SK-N-SH (cell line): ENCODE measurements at places on chromosomes 5 and 9.

- peaks cover 31% of the 10 kb centered on the region; the same call in 1 of the 2 replicates for H3K4me1 ChIP-seq
- DNase-seq, result no peak
- H3K27ac ChIP-seq, result peak overlapping the region; percentile 61
- H3K36me3 ChIP-seq, result peaks cover 17% of the 10 kb centered on the region
Measured at GRCh38 chr9:16425562-16426231, 444.8 kb downstream of the BNC2 start.

GRCh38 chr9:22210936-22211335, 201.8 kb upstream of the CDKN2B start:
- H3K4me1 ChIP-seq, result no peaks in the 10 kb centered on the region; the same call in 1 of the 2 replicates
- H3K36me3 ChIP-seq, result no peaks in the 10 kb centered on the region
- no peak overlapping the region; the same call in 1 of the 2 replicates for H3K4me3 ChIP-seq
- DNase-seq, result no peak

DNA sequence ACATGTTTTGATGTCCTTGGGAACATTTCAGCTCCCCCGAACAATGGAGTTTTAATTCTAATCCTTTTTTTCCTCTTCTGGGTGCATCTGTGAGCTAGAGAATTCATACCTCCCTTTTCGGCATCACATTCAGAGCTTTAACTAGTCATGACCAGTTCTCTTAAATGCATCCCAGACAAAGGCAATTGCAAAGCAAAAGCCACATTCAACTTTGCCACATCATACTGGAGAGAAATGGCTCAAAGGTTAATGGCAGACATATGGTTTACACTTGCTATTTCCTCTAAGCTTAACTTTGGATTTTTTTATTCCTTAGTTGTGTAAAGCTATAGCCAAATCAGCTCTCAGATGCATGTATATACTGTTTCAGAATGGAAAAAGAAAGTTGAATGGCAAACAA, 153.3 kb downstream of the ESM1 start:
- H3K36me3 ChIP-seq, result no peaks in the 10 kb centered on the region
- no peak overlapping the region for H3K27ac ChIP-seq
- H3K27me3 ChIP-seq, result peaks cover 5% of the 10 kb centered on the region; the same call in 1 of the 2 replicates
- H3K4me3 ChIP-seq, result no peak overlapping the region
- DNase-seq, result no peak

GRCh38 chr5:50745221-50745910, 78.9 kb downstream of the PARP8 start:
- H3K4me1 ChIP-seq, result no peaks in the 10 kb centered on the region
- H3K36me3 ChIP-seq, result no peaks in the 10 kb centered on the region
- peak overlapping the region; percentile 26; the same call in 1 of the 2 replicates for H3K27ac ChIP-seq
- peak overlapping the region; percentile 46; the same call in 1 of the 2 replicates for H3K4me3 ChIP-seq

DNA sequence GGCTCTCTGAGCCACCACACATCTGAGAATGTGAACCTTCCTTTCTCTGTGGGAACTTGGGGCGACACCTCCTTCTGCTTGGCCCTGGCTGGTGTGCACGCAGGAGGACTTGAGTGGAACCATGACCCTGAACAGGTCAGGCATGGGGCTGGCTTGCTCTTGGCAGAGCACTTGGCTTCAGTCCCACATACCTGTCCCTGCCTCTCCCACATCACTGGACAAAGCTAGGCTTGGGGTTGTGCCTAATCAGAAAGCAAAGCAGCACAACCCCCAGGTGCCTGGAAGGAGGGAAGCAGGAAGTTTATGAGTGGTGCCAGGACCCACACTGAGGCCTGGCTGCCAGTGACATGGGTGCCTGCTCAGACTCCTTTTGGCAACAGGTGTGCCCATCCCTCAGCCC, 13.2 kb downstream of the GADD45G start:
- H3K27me3 ChIP-seq, result no peaks in the 10 kb centered on the region; the same call in 1 of the 2 replicates
- no peak overlapping the region for H3K27ac ChIP-seq
- H3K4me3 ChIP-seq, result no peak overlapping the region
- peaks cover 2% of the 10 kb centered on the region; the same call in 1 of the 2 replicates for H3K4me1 ChIP-seq
- no peak for DNase-seq

- no peaks in the 10 kb centered on the region for H3K27me3 ChIP-seq
- no peaks in the 10 kb centered on the region; the same call in 1 of the 2 replicates for H3K4me1 ChIP-seq
- H3K4me3 ChIP-seq, result no peak overlapping the region
Measured at GRCh38 chr5:65364907-65365306, 116.8 kb downstream of the ADAMTS6 start.

DNA sequence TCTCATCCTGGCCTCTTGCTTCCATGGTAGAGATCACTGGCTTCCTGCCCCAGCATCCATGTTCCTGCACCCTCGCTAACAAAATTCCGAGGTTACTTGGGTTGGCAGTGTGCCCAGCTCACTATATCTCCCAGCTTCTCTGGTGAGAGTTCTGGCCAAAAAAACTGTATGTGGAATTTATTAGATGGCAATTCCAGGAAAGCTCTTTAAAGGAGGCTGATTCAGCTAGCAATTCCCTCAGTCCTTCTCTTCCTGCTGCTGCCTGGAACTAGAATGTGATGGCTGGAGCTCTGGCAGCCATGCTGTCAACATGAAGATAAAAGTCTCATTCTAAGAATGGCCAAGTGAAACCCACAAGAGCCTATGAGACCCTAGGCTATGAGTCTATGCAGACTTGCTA, 88.8 kb downstream of the SECISBP2 start:
- no peak for DNase-seq
- no peaks in the 10 kb centered on the region for H3K27me3 ChIP-seq
- H3K27ac ChIP-seq, result peak overlapping the region; percentile 3; the same call in 1 of the 2 replicates
- H3K36me3 ChIP-seq, result no peaks in the 10 kb centered on the region
- H3K4me1 ChIP-seq, result peaks cover 38% of the 10 kb centered on the region; the same call in 1 of the 2 replicates

DNA sequence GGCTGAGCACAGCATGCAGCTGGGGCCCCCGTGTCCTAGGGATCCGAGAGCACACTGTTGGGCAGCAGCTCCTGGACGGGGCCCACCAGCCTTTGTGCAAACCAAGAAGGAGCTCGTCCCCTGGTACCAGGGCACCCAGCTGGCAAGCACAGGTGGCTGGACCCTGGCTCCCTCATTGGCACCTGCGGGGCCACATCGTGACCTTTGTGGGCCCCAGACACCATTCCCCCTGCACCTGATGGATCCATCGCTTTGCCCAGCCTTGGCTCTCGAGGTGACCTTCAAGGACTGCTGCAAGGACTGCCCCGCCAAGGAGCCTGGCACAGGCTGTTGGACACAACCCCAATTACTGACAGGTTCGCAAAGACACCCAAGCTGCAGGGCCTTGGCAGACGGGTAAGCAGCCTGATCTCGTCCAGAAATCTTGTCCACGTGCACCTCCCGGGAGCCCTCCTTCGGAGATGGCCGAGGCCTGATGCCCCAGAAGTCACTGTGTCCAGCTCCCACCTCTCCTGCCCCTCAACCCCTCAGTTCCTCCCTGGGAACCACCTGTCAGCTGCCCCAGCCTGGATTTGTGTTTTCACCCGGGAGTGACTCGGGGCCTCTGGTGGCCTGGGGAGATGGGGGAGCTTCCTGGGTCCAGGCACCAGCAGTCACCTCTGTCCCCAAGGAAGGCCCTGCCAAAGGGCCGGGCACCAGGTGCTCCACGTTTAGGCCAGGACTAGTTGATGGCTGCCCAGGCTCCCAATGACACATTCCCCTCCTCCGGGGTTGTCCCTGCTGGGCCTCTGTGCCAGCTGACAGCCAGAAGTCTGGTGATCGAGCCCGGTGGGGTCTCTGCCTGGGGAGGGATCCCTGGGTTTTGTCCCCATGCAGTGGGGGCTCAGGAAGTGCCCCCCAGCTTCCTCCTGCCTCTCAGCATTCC, 137.1 kb upstream of the PPP1R26 start:
- no peaks in the 10 kb centered on the region for H3K27me3 ChIP-seq
- DNase-seq, result no peak
- H3K4me1 ChIP-seq, result no peaks in the 10 kb centered on the region; the same call in 1 of the 2 replicates
- H3K27ac ChIP-seq, result no peak overlapping the region
- no peaks in the 10 kb centered on the region for H3K36me3 ChIP-seq

DNA sequence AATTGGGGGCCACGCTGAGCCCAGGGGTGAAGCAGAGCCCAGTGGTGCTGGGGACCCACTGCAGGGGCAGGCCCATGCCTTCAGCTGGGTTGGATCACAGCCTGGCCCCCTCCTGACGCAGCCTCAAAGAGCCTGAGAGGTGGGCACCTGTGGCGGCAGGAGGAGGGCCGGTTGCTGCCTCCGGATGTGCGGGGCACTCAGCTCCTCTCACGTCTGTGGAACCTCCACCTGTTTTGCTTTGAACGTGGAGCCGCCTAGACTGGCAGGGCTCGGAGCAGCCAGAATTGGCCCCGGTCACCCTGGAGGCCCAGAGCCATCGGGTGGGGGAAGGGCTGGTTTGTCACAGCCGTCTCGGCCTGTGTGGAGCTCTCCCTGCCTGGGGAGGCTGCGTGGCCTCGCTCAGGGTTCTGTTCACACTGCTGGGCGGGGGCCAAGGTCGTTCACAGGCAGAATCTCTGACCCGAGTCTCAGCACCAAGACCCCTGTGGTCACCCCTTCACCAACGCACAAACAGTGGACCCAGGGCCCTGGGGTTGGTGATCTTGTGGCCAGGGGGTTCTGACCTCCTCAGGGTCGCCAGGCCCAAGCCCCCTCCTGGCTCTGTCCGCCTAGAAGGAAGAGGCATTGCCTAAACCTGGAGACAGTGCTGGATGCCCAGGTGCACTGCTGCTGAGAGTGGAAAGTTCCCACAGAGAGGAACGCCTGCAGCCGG, 9.2 kb upstream of the SLC9A3 start:
- H3K4me1 ChIP-seq, result no peaks in the 10 kb centered on the region
- H3K27me3 ChIP-seq, result peaks cover 30% of the 10 kb centered on the region
- DNase-seq, result no peak
- no peak overlapping the region for H3K27ac ChIP-seq
- H3K36me3 ChIP-seq, result no peaks in the 10 kb centered on the region

GRCh38 chr9:4155221-4156026, 144.4 kb downstream of the GLIS3 start:
- H3K4me1 ChIP-seq, result no peaks in the 10 kb centered on the region
- no peak overlapping the region for H3K4me3 ChIP-seq
- no peak for DNase-seq
- H3K36me3 ChIP-seq, result no peaks in the 10 kb centered on the region

GRCh38 chr9:87786423-87786822, 60.5 kb downstream of the CTSL start:
- no peaks in the 10 kb centered on the region for H3K36me3 ChIP-seq
- H3K27ac ChIP-seq, result no peak overlapping the region
- no peaks in the 10 kb centered on the region for H3K27me3 ChIP-seq
- no peak overlapping the region for H3K4me3 ChIP-seq
- no peaks in the 10 kb centered on the region for H3K4me1 ChIP-seq

- no peak for DNase-seq
- no peak overlapping the region for H3K4me3 ChIP-seq
- no peaks in the 10 kb centered on the region for H3K27me3 ChIP-seq
Measured at GRCh38 chr9:15421532-15421931, 1.1 kb upstream of the SNAPC3 start.

- H3K36me3 ChIP-seq, result no peaks in the 10 kb centered on the region
- H3K4me1 ChIP-seq, result no peaks in the 10 kb centered on the region
- H3K4me3 ChIP-seq, result no peak overlapping the region
- H3K27me3 ChIP-seq, result no peaks in the 10 kb centered on the region
Measured at GRCh38 chr9:86756576-86757381, 190.5 kb downstream of the GAS1 start.

- peaks cover 12% of the 10 kb centered on the region; the same call in 1 of the 2 replicates for H3K4me1 ChIP-seq
- DNase-seq, result no peak
- H3K27ac ChIP-seq, result no peak overlapping the region
- no peak overlapping the region for H3K4me3 ChIP-seq
- no peaks in the 10 kb centered on the region for H3K36me3 ChIP-seq
Measured at GRCh38 chr5:137340881-137341280, 158.2 kb downstream of the SPOCK1 start.

DNA sequence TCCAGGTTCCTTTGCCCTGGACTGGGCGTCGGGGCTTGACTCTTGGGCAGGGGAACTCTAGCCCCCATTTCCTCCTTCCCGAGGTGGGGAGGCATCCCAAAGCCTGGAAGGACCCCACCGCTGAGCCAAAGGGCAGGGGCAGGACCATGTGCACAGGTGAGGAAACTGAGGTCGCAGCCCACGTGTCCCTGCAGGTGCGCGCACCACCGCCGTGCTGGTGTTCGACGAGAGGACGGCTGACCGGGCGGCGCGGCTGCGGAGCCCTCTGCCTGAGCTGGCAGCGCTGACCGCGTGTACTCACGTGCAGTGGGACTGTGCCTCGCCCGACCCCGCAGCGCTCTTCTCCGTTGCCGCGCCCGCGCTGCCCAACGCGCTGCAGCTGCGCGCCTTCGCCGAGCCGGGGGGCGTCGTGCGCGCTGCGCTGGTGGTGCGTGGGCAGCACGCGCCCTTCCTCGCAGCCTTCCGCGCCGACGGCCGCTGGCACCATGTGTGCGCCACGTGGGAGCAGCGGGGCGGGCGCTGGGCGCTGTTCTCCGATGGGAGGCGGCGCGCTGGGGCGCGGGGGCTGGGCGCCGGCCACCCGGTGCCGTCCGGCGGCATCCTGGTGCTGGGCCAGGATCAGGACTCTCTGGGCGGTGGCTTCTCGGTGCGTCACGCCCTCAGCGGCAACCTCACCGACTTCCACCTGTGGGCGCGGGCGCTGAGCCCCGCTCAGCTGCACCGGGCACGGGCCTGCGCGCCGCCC, 2.8 kb downstream of the ADGRD2 start:
- no peaks in the 10 kb centered on the region for H3K36me3 ChIP-seq
- no peaks in the 10 kb centered on the region for H3K27me3 ChIP-seq
- DNase-seq, result no peak
- peaks cover 12% of the 10 kb centered on the region; the same call in 1 of the 2 replicates for H3K4me1 ChIP-seq
- no peak overlapping the region for H3K27ac ChIP-seq

GRCh38 chr5:67648201-67648671, 451.6 kb upstream of the CD180 start:
- DNase-seq, result no peak
- H3K36me3 ChIP-seq, result no peaks in the 10 kb centered on the region
- H3K27me3 ChIP-seq, result no peaks in the 10 kb centered on the region
- H3K4me1 ChIP-seq, result no peaks in the 10 kb centered on the region
- H3K4me3 ChIP-seq, result no peak overlapping the region

GRCh38 chr5:10036136-10036815, 213.4 kb downstream of the ATPSCKMT start:
- H3K4me1 ChIP-seq, result no peaks in the 10 kb centered on the region; the same call in 1 of the 2 replicates
- no peak overlapping the region for H3K27ac ChIP-seq
- DNase-seq, result no peak
- no peak overlapping the region for H3K4me3 ChIP-seq
- H3K36me3 ChIP-seq, result no peaks in the 10 kb centered on the region

- H3K4me1 ChIP-seq, result peaks cover 47% of the 10 kb centered on the region
- no peaks in the 10 kb centered on the region for H3K27me3 ChIP-seq
- DNase-seq, result no peak
- H3K36me3 ChIP-seq, result peaks cover 3% of the 10 kb centered on the region
- peak overlapping the region; percentile 36; the same call in 1 of the 2 replicates for H3K4me3 ChIP-seq
Measured at GRCh38 chr9:37290940-37291485, 131.5 kb upstream of the GRHPR start.

DNA sequence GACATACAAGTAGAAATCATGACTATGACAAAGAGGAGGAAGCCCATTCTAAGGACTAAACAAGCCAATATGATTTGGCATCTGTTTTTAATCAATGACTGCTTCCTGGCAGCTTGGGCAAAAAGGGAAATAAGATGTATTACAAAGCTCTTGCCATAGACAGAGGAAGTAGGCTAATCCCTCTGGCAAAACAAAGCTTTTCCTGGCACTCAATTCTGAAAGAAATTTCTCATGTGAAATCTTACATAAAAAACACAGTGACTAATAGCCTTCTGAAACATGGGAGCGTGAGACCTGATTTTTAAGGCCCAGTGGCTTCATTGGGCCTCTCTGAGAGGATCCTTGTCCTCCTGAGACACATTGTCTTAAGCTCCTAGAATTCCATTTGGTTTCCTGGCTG, 93.6 kb downstream of the COL23A1 start:
- peaks cover 2% of the 10 kb centered on the region; the same call in 1 of the 2 replicates for H3K4me1 ChIP-seq
- no peak overlapping the region for H3K27ac ChIP-seq
- H3K27me3 ChIP-seq, result no peaks in the 10 kb centered on the region
- DNase-seq, result no peak
- H3K4me3 ChIP-seq, result no peak overlapping the region
- H3K36me3 ChIP-seq, result no peaks in the 10 kb centered on the region
